ENCODE measurements at places on chromosomes 3 and 15.

GRCh38 chr3:39443530-39443929 lies 23.9 kb upstream of the MOBP start:
- DNase-seq: no peak

DNA sequence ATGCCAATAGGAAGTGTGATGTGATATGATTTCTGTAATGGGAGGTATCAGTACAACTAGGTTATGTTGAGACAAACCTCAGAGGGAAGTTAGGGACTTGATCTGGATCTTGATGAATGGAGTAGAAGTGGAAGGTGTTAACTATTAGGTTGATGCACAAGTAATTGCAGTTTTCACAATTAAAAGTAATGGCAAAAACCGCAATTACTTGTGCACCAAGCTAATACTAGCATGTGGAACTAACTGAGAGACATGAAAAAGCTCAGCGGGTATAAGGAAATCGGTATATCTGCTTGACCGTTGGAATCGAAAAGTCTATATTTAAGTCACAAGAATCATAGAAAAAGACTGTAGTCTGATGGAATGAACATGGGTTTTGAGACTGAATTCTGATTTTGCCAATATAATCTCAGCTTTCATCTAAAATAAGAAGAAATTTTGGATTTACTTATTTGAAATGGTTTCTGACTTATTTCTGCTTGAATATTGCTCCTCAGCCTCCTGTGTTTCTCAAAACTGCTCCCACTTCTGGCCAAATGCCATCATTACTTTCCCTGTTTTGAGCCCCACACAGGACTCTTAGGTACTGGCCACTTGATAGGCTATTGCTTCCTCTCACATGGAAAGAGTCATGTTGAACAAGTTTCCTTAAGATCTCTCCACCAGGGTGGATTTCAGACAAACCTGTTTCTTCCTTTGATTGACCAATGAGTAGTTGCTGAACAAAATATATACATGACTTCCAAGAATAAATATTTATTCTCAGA lies 271.5 kb upstream of the COL8A1 start:
- DNase-seq: no peak

GRCh38 chr3:37800022-37800551 lies 61.6 kb upstream of the CTDSPL start:
- no peak for DNase-seq

DNA sequence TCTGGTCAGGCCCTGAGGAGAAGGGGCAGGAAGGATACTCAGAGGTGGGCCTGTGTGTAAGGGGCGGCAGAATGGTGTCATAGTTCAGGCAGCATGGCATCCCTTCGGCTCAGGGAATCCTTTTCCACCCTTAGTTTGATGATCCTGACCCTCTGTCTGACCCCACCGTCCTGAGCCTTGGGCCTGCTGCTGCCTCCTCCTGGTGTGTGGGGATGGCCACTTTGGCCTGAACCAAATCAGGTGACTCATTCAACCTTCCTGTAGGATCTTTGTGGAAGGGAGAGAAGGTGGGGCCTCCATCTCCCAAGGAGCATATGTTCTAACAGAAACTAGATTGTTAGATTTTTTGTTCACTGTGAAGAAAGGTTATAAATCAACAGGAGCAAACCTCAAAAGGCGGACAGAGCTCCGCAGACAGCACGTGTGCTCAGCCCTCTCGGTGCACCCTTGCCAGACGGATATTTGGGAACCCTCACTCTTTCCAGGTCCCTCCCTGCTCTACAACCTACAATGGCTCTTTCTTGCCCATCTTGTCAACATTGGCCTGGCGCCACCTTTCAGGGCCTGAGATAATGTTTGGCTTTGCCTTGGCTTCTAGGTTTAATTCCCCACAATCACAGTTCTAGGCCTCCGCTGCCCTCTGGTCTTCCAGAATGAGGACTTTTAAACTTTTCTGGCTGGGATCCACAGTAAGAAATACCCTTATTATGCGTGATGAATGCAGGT lies 21.7 kb downstream of the THSD4 start:
- DNase-seq: no peak

DNA sequence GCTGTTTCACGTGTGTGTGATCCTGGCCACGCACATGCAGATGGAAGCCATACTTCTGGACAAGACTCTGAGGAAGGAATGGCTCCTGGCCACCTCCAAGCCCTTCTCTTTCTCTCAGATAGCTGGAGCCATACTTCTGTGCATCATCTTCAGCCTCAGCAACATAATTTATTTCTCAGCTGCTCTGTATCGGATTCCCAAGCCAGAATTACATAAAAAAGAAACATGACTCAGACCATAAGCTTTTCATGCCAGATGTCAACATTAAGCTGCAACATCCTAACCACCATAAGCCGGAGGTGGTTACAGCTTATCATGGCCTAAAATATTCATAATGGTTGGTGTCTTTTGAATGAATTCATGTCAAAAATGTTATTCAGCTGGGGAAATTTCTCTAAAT lies 10.6 kb upstream of the KIF23 start:
- DNase-seq: no peak

- DNase-seq: no peak
Measured at GRCh38 chr15:80958818-80959495, 30.7 kb downstream of the MESD start.

DNA sequence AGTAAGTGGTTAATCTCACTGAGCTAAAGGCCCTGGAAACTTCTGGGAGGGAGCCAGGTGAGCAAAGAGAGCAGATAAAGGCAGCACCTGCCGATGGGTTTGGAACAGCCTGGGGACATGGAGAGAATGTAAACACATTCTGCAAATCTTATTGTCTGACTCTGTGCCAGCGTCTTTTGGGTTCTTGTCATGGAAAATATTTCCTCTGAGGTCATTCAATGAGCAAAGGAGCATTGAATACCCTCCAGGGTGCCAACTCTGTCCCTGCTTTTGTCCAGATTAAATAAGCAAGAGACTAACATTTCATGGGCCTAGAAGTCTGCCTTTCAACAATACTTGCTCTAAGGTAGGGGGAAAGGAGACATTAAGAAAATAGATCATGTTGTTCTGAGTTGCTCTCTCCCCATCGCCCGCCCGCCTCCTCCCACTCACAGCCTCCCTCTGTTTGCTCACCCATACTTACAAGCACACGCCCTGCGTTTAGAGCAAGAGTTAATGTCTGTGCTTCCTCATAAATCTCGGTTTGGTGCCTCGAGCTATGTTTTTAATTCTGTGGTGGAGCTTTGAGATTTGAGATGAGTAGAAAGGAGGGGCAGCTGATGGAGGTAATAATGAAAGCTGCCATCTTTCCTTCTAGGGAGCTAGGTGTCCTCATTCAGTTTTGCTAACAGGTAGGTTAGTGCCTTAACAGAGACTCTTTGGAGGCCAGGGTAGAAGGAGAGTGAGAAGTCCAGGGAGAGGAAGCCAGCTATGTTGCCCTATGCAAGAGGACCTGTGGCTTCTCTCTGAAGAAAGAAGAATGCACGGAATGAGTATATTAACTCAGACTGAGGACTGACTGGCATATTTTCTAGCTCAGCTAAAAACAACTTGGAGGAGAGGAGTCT lies 132.9 kb downstream of the TPRG1 start:
- no peak for DNase-seq

DNA sequence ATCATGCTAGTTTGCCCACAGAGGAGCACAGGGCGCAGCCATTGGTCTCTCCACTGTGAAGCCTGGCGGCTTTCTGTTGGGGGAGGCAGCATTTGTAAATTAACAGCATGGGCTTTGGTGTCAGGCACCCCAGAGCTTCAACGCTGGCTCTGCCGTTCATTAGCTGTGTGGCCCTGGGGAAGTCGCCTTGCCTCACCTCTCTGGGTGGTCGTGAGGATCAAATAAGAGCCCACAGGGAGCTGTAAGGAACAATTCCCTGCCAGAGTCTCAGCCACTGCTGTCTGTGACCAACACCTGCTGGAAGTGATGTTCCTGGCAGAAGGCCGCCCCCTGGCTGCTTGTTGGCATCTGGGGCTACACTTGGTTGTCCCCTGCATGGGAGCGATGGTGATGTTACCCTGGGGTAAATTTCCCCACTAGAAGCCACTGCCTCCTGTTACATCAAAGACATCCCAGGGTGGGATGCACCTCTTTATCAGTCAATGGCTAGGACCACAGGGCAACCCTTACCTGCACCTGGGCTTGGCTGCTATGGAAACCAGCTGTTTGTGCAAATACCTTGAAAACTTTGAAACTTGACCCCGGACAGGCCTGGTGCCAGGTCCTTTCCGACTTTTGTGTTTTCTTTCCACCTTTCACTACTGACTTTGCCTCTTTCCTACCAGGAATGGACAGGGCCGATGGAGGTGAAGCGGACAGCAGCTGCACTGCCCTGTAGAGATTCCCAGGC lies 36.9 kb downstream of the DNASE1L3 start:
- peak; percentile 19 for DNase-seq

GRCh38 chr3:52820736-52821135 lies 9.7 kb downstream of the ITIH4 start:
- DNase-seq: no peak

DNA sequence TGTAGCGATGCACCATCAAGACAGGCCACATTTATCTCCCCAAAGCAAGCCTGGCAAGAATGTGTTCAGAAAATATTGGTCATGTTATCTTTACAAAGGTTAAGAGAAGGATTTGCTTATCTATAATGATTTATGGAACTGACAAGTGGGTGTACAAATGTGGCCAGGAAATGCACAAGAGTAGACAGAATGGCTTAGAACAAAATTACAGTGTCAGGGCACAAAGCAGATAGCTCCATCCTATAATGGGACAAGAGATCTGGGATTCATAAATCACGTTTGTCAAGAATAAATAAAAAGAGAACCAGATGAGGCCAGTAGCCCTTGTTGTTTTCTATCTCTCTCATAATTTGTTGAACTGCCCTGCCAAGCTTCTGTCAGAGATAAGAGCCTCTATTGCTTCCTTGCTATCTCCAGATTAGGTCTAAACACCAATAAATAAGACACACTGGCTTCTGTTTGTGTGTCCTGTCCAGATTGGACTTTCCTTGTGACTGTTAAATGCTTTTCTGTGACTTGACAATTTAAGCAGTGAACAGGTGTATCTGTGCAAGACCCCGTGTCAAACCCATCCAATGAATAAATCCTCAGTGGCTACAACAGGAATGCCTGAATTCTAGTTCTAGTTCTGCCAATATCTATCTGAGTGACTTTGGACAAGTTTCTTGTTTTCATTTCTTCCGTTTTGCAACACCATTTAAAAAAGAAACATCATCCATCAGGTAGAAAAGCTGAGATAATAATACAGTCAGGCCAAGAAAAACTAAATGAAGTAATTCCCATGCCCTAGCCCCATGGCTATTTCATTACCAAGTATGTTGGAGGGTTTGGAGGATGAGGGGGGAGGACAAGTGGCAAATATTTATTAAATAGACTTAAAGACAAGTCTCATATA lies 157.2 kb downstream of the DCLK3 start:
- DNase-seq: no peak

- no peak for DNase-seq
Measured at GRCh38 chr3:51340013-51340829, 44.9 kb upstream of the MANF start.

GRCh38 chr3:124763644-124764358 lies 33.5 kb downstream of the UMPS start:
- DNase-seq: no peak

DNA sequence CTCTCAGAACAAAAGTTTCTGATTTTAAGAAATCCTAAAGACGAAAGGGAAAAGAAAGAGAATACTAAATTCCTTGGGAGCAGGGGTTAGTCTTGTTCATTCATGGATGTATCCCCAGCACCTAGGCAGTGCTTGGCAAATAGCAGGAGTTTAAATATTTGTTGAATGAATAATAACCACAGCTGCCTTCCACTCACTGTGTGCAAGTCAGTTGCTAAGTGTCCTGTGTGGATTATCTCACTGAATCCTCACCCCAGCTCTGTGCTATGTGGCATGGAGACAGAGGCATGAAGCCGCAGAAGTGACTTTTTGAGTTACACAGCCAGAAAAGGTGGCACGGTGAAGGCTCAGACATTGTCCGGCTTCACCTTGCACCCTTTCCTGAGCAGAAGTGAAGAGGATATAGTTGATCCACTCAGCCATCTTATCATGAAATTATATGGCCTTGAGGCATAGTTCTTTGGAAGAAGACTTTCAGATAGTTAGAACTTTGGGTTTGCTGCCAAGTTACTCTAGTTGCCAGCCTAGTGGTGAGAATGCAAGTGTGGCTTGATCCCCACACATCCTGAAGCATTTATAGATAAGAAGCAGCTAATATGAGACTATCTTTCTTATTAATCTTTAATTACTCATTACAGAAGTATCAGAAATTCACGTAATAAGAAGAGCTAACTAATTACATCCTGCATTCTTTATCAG lies 355.5 kb downstream of the LRTM1 start:
- DNase-seq: no peak

DNA sequence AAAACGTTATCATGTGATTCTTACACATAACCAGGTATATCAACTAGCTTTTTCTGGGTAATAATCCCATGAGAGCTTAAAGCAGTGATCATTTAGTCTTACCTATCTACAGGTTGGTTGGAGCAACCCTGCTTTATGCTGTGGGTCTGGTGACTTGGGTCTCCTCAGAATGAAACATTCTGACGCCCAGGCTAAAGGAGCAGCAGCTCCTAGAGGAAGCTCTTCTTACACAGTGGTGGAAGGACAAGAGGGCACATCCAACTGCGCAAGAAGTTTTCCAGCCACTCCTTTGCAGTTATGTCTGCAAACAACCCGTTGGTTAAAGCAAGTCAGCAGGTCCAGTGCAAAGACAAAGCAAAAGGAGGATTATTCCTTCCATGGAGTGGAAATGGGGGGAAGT lies 377.5 kb downstream of the EDEM1 start:
- DNase-seq: no peak

DNA sequence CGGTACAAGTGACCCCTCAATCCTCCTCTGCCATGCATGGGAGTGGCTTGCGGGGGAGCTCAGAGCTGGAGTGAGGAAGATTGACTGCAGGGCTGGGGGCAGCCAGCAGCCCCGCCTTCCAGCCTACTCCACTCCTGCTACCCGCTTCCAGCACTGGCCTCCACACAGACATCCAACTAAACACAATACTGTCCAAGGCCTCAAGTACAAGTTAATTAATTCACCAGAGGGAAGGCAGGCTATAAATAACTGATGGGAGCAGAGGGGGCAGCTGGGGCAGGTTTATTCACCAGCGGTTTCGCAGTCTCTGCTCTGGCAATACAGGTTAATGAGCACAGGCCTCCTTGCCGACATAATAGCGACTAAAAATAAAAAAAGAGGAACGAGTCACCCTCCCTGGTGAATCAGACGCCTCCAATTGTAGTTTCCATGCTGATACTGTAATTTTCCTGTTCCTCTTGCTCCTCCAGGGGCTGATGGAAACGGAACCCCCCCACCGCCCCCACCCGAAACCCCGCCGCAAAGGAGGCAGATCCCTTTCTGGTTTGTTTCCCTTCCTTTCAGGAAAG lies 166.4 kb upstream of the TLE3 start:
- DNase-seq: no peak

DNA sequence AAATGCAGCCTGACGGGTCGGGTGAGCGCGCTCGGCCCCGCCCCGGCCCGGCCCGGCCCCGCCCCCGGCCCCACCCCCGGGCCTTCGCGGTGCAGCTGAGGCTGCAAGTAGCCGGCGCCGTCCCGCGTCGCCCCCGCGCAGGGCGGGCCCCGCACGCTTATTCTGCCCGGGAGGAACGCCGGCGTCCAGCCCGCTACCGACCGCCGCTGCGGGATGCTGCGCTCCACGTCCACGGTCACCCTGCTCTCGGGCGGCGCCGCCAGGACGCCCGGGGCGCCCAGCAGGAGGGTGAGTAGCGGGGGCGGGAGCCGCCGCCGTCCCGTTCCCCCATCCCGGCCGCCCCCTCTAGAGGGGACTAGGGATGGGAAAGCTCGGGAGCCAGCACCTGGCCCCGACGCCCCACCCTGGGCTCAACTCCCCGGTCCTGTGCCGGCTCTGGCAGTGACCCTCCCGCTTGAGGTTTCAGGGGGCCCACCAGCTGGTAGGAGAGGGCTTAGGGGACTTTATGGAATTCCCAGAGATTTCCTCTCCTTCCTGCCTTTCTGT lies at the start of gene MYZAP:
MYZAP (plus strand) TSS at position 83 of the 546 bp plus-strand sequence; CDS start at position 214, 131 bp downstream.
- no peak for DNase-seq

Data from activated CD8-positive, alpha-beta memory T cell treated with anti-CD3 and anti-CD28 coated beads for 1 hour (primary cell).